Tibial nerve (tissue), 4 donors: ENCODE measurements at places on chromosomes 3 and 15. TPM values are rescaled to one million over a fixed set of nuclear protein-coding genes. Genes with fewer than 3 reads are reported as not detected.

- no peaks in the 10 kb centered on the region for H3K27me3 ChIP-seq
- no peak for DNase-seq
- H3K4me3 ChIP-seq, result no peak overlapping the region
Measured at GRCh38 chr3:149609595-149609994, 48.2 kb downstream of the WWTR1 start.

- no peak overlapping the region for H3K27ac ChIP-seq
- no peak overlapping the region for H3K4me3 ChIP-seq
- H3K36me3 ChIP-seq, result no peaks in the 10 kb centered on the region
- H3K27me3 ChIP-seq, result no peaks in the 10 kb centered on the region
- DNase-seq, result no peak
Measured at GRCh38 chr3:14902719-14903118, 44.7 kb upstream of the NR2C2 start.

RPL39L gene
- 1.4 TPM for total RNA-seq

TMEM212 gene
- total RNA-seq, result not detected

MCCC1 gene
- total RNA-seq, result 49.0 TPM
